ENCODE measurements at places on chromosomes 2 and 18.

DNA sequence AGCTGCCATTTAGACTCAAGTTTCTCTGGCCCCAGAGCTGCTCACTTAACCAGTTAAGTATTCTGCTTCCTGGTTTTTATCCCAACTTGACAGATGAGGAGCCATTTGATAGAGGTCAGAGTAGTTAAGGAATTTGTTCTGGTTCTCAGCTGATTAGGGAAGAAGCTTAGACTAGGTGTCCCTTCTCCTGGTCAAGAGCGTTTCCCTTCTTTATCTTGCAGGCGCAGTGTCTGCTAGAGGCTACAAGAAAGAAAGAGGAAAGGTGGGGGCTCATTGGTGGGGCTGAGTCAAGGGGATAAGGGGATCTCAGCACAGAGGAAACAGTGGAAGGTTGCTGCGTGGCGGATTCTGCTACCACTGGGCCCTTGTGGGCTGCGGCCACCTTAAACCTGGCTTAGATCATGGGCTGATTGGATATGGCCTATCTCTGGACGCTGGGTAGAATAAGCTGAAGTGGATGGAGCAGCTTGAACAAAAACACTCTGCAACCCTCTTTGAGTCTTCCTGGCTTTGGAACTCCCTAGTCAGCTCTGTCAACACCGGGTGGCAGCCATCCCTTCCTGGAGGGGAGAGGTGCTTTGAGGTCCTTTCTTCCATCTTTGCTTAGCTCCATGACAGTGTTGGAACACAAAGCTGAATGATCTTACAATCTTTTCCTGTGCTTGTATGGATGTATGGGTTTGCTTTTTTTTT is 70.8 kb downstream of the QPCT start:
- no peak for DNase-seq

DNA sequence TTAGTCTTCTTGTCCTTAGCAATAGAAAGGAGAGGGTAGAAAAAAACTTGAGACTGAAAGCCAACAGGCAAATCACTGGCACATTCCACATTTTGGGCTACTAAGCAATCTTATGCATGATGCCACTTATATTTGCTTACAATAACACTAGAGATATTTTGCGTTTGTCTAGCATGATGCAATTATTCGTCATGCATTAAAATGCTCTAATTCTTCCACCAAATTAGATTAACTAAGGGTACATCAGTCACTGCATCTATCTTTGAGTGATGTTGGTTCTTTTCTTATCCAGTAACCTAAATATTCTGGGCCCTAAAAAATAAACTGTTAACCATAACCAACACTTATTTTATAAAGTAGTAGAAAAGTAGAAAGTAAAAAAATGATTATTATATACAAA is 1311.7 kb upstream of the CDH2 start:
- DNase-seq: no peak

DNA sequence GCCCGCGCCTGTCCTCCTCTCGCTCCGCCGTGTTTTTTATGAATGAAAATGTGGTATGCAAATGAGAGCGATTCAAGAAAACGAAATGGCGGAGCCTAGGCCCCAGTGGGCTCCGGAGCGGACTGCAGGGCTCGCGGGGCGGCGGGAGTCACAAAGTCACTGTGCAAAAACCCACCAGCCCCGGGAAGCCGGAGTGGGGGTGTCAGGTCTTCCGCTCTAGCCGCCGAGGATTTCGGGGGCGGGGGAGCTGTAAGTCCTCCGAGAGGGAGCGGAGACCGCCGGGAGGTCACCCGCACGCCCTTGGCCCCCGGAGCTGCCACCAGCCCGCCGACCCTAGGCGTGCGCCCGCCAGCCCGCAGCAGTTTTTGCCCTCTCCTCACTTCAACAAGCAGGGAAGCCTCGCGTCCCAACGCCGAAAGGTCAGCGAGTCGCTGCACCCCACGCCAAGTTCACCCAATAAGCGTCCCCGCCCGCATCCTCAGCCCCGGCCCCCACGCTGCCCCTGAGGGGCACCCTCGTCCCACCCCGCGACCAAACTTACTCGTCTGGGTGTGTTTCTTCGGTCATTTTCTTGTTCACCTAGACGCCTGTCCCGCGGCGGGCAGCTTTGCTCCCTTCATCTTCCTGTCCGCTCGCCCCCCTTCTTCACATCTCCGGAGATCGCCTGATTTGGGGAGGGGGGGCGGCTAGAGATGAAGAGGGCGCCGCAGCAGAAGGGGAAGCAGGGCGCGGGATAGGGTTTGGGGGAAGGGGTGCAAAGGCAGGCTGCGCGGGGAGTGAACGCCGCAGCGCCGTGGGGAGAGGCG is 775 bp downstream of the SPRED2 start:
- peak; percentile 16 for DNase-seq

GRCh38 chr2:109531896-109532727 is 81.7 kb downstream of the SEPTIN10 start:
- no peak for DNase-seq

GRCh38 chr2:5694306-5694705 is 2.1 kb downstream of the SOX11 start:
- no peak for DNase-seq

- no peak for DNase-seq
Observed at GRCh38 chr2:241908686-241909420, 39.3 kb downstream of the RTP5 start.

DNA sequence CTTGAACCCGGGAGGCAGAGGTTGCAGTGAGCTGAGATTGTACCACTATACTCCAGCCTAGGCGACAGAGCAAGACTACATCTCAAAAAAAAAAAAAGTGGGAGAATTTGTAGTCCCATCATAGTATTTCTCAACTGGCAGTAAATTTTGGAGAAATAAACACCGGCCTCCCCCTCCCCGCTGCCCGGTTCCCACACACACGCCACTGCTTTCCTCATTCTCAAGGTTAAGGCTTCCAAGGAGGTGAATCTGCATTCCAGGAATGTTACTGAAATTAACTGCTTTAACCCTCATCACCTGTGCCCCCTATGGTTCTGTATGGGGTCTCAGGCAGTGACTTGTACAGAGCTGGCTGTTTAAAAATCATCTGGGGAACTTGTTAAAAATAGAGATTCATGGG is 49.9 kb downstream of the MRPL35 start:
- DNase-seq: no peak

DNA sequence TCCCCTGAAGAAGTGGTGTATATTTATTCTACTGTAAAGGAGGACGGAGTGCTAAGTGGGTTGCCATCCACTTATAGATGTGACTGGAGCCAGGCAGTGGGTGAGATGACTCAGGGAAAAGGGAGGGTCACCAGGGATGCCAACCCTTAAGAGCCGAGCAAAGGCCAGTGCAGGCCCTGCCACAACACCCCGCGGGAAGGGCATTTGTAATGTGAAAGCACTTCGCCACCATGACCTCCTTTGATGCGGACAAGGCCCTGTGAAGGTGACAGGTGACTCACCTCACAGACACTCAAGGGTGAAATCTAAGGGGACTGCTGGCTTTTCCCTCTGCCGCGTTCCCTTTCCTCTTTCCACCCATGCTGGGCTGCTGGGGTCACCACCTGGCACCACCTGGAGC is 50.2 kb upstream of the MRPL33 start:
- no peak for DNase-seq

DNA sequence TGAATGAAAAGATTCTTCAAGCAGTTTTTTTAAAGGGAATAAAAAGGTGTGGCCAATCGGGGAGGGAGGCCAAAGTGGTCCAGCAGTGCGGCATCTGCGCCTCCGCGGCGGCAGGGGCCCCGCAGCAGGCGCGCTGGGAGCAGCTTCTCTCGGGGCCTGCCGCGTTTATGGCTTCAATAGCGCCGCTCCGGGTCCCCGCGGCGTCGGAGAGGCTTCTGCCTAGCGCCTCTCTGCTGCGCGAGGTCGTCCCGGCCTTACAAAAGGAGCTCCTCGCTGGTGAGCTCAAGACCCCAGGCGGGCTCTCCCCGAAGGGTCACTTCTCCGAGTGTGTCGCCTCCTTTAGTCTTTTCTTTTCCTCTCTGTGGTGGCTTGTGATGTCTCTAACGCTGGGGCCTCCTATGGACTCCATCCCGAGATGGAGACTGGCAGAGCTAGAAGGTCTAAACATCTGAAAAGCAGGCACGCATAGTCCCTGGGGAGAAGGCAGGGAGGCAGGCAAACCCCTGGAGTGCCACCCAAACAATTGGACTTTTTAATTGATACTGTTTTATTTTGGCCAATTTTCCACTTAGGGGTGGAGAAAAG is 67.1 kb downstream of the SUMO1 start:
- DNase-seq: no peak

GRCh38 chr2:191629001-191629453 is 48.9 kb upstream of the NABP1 start:
- DNase-seq: no peak

- no peak for DNase-seq
Observed at GRCh38 chr18:50209311-50209710, 14.4 kb upstream of the MYO5B start.

DNA sequence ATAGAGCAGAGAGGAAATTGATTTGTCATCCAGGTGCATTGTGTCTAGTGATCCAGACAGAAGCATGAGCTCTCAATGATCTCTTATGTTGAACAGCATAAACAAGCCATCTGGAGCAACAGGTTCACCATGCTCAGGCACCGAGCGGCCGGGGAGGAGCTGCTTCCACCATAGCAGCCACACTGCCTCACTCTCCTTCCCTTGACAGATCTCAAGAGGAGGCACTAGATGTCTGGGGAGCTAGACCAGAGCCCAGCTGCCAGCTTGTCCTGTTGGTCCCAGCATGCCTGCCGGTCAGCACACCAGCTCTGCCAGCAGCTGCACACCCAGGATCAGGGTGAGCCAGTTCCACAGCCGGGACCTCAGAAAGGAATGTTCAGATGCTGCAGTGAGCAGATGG is 17.5 kb upstream of the LONRF2 start:
- no peak for DNase-seq

All from stimulated activated CD4-positive, alpha-beta T cell treated with anti-CD3 and anti-CD28 coated beads, TNF-alpha, amount 100 ng/mL, for 4 hours (primary cell).